CD4-positive, alpha-beta T cell treated with Interleukin-1 beta for 1 hour (primary cell): ENCODE measurements at places on chromosomes 2 and 18.
A peak's percentile ranks its signal among the peaks of the same experiment; 100 is the strongest.

DNA sequence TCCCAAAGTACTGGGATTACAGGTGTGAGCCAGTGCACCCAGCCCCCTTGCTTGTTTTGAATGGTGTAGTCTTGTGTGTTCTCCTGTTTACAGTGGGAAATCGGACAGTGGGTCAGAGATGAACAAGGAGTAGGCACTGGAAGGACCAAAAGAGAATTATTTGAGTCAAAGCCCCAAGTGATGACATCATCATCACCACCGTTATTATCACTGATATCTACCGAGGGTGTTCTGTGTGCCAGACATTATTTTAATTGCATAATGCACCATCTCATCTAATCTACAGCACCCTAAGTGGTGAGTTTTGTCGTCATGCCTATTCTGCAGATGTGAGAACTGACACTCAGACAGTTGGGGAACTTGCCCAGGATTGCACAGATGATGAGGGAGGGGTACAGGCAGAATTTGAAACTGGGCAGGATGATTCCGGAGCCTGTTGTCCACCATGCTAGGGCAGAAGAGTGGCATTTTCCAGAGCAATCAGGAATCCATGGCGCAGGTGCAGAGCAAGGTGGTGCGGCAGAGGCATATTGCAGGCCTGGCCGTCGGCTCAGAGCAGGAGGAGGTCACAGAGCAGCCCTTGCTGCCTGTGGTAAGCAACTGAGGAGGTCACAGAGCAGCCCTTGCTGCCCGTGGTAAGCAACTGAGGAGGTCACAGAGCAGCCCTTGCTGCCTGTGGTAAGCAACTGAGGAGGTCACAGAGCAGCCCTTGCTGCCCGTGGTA lies 137.0 kb upstream of the HDAC4 start:
- no peak for DNase-seq

DNA sequence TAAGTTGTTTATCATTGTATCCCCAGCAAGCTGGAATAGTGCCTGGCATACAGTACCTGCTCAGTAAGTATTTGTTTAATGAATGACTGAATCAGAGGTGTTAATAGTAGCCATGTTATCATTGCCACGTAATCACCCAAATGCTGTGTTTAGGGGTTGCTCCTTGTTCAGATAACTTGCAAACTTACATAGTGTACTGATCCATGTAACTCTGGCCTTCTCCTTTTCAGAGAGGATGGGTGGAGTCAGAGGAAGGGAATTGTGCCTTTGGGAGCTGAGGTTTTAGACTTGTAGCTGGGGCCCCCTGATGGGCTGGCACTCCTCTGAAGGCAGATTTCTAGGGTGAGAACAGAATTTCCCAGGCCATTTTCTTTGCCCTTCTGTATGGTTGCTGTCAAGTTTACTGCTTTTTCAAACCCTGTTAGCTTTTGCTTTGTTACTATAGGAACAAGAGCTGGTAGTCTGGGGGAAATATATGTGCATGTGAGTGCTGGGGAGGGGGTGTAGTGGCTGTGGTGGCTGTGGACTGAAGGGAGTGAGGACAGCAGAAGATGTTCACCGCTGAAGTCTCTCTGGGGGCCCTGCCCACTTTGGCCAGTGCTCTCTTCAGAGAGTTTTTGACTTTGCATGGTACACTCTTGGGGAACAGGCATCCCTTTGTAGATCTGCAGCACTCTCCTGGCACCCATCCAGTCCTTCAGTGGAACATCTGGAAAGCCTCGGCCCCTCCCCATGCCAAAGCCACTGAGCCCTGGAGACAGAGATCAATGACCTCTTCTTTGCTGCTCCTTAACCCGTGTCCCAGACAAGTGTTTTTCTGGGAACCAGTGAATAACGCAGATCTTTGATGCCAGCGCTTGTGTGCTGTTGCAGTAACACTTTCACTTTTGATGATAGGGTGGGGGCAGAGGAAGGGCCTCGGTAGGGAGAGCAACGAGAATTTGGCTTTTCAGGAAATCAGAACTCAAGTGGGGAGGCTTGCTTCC lies 209.0 kb downstream of the PRKCE start:
- peak; percentile 9 for DNase-seq

DNA sequence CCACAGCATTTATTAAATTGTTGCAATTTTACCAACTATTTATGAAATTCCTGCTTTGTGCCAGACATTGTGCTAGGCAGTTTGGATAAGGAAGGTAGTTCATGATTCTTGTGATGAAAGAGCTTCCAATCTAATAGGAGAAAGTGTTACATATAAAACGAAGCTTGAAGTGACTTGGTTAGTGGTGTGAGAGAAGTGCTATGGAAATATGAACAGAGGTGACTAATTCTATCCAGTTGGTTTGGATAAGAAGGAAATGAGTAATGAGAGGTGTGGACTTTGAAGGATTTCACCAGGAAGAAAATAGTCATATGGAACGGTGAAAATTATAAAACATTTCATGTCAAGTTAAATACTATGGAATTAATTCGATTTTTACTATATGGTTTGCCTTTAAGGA lies 48.6 kb downstream of the EML6 start:
- DNase-seq: no peak

DNA sequence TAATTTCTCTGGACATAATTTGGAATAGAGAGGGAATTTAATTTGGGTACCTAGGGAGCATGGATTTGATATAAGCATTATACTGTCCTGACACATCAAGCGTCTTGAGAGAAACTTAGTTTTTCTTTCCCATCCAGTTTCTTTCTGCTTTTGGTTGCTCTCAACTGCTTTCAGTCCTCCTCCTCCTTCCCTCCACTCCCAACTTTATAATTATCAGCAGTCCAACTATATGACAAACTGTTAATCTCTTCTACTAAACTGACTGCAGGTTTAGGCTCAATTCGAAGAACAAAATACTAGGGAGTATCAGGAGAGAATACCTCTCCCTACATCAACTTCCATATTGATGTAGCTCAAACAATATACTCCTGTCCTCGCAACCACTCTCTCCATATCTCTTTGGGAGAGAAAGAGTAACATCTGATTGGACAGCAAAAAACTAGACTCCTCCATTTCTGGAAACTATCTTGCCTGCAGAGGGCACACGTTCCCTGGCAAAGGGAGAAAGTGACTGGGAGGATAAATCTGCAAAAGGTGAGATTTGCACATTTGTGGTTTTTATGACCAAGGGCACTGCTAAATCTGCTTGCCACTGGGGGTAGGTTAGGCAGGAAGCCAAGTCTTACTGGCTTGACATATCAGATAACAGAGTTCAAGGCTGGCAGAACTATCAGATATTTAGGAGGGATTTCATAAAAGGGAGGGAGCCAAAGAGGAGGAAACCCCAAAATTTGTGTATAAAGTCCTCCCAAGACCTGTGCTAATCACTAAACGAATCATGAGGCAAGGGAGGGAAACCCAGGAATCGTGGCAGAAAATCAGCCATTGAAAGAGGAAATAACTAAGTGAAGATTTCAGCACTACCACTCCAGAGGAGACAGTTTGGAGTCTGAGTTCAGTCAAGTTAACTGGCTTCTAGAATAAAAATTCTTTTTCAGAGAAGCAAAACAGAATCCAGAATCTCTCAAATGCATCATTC lies 40.0 kb downstream of the ICA1L start:
- DNase-seq: peak; percentile 50

DNA sequence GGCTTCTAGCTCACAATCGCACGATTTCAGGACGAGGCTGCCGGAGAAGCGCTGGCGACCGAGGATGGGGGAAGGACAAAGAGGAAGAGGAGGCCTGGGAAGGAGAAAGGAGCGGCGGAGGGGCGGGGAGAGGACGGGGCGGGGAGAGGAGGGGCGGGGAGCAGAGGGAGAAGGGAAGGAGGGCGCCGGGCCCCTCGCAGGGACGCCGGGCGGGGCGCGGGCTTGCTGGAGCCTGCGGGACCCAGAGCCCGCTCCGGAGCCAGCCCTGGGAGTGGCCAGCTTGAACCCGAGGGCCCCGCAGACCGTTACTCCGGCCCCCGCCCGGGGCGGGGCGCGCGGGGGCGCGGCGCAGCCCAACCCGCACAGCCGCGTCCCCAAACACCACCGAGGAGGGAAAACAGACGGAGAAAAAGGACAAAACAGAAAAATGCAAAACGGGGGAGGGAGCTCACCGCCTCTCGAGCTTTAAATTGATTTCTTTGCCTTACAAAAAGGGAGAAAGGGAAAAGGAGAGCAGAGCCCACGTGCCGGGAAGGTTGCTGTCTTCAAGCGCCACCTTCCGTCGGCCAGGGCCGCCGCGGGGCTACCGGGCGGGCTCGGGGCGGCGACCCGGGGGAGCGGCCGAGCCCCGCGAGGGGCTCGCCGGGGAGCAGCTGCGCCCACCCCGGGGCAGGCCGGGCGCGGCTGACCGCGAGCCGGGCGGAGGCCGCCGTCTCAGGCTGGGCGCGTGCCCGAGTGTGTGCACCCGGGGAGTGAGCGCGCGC lies 781 bp upstream of the SOX11 start:
- no peak for DNase-seq

DNA sequence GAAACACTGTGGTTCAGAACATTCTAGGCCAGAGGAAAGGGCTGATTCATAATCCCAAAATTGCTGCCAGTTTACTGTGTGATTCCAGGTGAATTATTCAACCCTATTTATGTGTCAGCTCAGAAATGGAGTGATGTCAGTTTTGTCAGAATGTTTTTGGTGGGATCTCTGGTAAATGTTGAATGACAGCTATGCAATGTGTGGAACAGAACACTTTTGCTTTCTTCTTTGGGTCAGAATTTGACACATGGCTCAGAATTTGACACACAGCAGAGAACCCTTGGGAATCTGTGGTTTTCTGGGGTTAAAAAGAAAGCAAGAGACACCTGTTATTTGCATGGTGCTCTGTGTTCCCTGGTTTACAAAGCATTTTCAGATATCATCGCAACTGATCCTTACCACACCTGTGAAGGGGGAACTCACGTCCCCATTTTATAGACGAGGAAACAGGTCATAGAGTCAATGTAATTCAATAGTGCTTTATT lies 1.6 kb upstream of the MTA3 start:
- DNase-seq: no peak

- no peak for DNase-seq
These were observed 158.2 kb upstream of the CCDC150 start for GRCh38 chr2:196481324-196481697.

GRCh38 chr2:1678609-1679008 lies 65.7 kb downstream of the PXDN start:
- DNase-seq: no peak

DNA sequence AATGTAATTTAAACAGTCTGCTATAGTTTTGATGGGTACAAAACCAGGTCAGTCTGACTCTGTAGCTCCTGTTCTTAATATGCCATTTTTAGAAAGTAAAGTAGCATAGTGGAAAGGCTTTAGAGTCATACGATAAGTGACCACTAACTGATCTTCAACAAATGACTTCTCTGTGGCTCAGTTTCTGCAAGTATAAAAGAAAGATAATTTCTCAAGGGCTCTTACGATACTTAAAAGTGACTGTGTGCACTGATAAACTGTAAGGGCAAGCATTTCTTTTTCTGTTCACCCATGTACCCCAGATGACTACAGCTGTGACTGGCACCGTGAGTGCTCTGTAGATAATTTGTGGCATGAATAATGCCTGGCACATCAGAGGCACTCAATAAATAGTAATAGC lies 178.7 kb downstream of the LCLAT1 start:
- no peak for DNase-seq

DNA sequence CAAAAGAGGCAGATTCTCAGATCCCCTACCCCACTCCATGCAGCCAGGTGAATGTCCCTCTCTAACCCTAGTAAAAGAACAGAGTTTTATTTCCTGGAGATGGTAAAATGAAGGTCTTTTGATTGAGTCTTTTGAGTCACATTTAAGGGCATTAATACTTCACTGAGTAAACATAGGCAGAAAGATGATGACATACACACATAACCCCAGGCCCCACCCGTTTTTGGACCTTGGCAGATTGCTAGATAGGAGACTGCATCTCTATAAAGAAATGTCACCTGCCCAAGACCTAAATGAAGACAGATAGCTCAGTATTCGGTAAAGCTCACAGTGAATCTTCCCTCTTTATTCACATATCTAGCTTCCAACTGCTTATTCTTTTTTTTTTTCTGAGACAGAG lies 28.3 kb upstream of the PEX13 start:
- no peak for DNase-seq

GRCh38 chr2:64036034-64036705 lies 16.9 kb upstream of the VPS54 start:
- DNase-seq: peak; percentile 60

GRCh38 chr18:79496237-79496977 lies 100.7 kb downstream of the NFATC1 start:
- DNase-seq: peak; percentile 15

DNA sequence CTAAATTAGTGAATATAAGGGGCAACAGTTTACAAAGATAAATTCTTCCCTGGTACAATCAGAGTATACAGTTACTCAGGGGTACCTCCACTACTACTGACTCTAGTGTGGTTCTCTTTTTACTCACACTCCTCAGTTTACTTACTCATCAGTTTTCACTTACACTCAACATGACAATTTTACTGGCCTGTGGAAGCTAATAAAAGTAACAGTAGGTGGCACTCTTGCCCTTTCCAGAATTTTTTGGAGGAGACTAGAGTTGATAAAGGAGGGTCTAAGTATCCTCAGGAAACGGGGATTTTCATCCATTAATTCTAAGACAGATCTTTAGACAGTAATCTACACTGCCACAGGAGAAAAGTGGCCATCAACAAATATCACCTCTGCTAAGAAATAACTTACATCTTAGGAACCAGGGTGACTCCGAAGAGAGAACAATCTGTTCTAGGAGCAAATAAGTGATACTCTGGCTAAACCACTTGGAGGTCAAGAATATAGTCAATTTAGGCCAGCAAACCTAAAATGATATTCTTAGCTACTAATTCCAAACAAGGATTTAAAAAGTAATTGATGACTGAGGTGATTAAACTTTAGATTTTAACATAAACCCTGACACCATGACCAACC lies 61.3 kb downstream of the ATL2 start:
- DNase-seq: peak; percentile 63

- DNase-seq: no peak
These were observed 29.2 kb downstream of the MYO1B start for GRCh38 chr2:191274413-191274815.

DNA sequence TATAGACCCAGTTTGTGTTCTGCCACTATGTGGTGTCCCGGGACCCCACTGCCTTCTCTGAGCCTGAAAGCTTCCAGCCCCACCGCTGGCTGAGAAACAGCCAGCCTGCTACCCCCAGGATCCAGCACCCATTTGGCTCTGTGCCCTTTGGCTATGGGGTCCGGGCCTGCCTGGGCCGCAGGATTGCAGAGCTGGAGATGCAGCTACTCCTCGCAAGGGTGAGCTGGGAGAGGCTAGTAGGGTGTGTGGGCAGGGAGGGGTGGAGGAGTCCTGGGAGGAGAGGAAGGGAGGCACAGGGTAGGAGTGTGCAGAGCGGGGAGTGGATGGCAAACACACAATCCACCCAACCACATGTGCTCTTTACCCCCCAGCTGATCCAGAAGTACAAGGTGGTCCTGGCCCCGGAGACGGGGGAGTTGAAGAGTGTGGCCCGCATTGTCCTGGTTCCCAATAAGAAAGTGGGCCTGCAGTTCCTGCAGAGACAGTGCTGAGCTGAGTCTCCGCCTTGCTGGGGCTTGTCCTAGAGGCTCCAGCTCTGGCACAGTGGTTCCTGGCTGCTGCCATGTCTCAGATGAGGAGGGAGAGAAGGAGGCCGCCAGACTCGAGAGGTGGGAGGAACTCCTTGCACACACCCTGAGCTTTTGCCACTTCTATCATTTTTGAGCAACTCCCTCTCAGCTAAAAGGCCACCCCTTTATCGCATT lies 16.9 kb downstream of the PRKAG3 start:
- DNase-seq: no peak

GRCh38 chr2:30756051-30756719 lies 51.1 kb downstream of the CAPN13 start:
- DNase-seq: no peak

- DNase-seq: no peak
These were observed 24.4 kb upstream of the TRPM8 start for GRCh38 chr2:233892793-233893192.

- DNase-seq: no peak
These were observed 107.0 kb upstream of the PTPRM start for GRCh38 chr18:7459851-7460770.
